ENCODE measurements at places on chromosomes 7 and 10. TPM values are rescaled to one million over a fixed set of nuclear protein-coding genes. Genes with fewer than 3 reads are reported as not detected.

The PRKCQ gene
- 67.8 TPM for total RNA-seq

DNA sequence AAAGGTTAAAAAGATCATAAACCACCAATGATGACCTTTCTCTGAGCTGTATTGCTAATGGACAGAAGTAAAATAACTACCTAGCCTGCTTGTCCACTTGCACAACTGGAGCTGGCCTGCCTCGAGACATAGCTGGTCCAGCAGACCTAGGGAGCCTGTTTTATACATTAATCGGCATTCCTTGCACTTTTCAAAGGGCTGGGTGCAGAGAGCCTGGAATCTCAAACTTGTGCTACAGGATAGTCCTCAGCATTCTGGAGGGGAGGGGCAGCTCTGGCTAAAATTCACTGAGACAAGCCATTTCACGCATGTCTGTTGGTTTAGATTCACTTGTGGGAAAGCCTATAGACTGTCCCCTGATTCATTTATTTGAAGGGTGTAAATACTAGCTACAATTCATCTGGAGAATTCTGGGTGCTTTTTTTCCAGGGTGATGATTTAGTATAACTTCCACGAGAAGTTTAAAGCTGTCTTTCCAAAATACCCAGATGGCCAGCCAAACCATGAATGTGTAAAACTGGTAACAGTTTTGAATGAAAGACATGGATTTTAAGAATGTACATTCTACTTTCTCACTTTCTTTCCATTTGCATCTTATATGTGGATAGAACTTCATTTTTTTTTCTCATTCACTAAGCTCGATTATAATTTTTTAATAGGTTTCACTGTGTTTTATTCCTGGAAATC, 389.4 kb downstream of the KCNMA1 start:
- no peak for DNase-seq

The MYOF gene
- 31.2 TPM for total RNA-seq

The GDF2 gene
- total RNA-seq, result not detected

GRCh38 chr7:140646931-140647647, 6.5 kb upstream of the DENND2A start:
- DNase-seq, result no peak

- no peak for DNase-seq
These were observed 3.6 kb upstream of the PRAP1 start for GRCh38 chr10:133343558-133343957.

DNA sequence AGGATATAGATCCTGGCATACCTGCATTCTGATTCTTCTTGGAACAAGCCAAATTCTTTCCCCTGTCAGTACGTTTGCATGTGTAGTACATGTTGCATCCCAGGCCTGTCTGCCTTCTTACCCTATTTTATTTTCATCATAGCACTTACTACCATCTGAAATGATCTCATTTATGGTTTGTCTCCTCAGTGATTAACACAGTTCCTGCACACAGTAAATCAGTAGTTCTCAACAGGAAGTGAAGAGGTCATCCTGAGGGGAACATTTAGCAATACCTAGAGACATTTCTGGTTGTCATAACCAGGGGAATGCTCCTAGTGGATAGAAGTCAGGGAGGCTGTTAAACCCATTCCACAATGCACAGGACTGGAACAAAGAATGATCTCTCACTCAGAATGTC, 38.2 kb upstream of the SLC26A4 start:
- no peak for DNase-seq

GRCh38 chr10:92175164-92175563, 115.7 kb downstream of the CPEB3 start:
- DNase-seq, result no peak

- DNase-seq, result no peak
These were observed 30.1 kb downstream of the C10orf90 start for GRCh38 chr10:126640401-126640800.

- DNase-seq, result no peak
These were observed 327.1 kb downstream of the BICC1 start for GRCh38 chr10:58839771-58840170.

DNA sequence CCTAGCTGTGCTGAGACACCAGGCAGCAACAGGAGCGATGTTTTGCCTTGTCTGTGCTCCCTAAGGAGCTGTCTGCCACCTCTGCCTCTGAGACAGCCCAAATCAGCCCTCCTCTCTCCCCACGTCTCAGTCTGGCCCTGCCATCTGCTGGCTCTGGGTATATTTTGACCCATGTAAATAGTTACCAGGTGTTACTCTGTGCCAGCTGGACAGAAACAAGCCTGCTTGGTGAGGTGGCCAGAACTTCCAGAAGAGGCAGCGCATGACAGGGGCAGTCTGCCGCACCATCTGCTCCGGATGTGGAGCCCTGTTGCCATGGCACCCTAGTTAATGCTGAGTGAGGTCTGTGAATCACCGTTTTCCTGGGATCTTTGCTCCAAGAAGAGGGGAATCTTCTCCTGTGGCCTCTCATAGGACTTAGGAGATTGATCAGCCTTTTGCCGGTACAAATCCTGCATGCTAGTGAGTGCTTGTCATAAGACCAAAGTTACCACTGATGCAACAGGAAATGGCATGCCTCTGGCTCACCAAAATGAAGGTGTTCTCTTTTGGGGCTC, 31.8 kb downstream of the GSTO2 start:
- no peak for DNase-seq

DNA sequence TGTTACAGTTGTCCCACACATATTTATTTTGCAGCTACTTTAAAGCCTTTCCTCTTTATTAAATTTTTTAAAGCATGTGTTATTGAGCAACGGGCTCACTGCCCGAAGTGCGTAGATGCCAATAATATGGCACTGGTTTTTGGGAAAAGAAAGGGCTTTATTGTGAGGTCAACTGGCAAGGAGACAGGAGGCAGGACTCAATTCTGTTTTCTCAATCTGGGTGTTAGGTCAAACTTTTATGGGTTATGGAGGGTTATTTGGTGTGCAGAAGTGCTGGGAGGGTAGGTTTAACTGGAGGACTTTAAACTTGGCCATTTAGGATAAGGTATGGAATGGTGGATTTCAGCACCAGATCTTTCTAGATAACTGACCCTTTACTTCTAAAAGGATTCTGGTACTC, 183.6 kb downstream of the LRRC4 start:
- no peak for DNase-seq

- DNase-seq, result no peak
These were observed 56.7 kb upstream of the SEMA3A start for GRCh38 chr7:84251277-84251781.

GRCh38 chr7:94418851-94419250, 24.2 kb downstream of the COL1A2 start:
- no peak for DNase-seq

- DNase-seq, result no peak
These were observed 37.4 kb upstream of the ITGB8 start for GRCh38 chr7:20293336-20293735.

DNA sequence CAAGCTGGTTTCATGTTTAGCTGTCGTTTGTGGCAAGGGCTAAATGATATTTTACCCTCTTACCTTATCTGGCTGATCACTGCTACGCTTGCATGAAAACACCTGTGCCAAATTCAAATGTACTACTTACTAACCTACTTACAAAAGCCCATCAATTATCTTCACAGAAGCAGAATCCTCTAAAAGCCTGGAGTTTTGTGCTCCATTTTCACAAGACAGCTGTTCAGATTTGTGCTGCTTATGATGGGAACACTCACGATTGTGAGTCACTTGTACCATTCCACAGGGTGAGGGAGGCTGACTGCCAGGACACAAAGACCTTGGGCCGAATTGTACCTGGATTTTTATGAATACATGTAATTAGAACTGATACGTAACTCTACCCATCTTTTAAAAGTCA, 245.0 kb upstream of the NPY start:
- no peak for DNase-seq

The PIP gene
- total RNA-seq, result not detected

DNA sequence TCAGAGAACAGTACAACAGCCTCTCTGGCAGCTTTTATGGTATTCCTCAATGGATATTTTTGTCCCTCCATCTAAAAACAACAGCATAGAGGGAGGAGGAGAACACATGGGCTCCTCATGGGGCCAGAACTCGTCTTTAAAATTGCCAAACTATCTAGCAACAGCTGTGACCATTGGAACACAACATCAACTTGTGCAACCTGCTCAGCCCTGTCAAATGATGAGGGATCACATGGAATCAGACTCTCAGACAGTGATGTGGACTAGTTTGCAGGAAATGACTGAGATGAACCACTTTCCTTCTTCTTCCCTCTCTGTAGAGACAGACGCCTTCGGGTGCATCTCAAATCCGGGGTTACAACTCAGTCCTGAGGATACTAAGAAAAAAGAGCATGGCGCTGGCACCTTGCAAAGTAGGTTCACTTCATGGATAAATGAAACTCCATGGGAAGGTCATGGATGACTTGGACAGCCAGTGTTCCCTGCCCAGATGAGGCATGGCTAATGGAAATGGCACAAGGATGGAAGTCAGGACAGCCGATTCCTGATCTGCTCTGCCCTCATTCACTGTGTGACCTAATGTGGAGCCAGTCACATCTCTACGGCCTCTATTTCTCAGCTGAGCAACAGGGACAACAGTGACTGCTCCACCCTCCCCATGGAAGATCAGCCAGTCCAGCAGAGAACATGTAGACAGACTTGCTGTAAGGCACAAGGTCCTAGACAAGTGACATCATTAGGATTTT, 24.6 kb upstream of the DGKI start:
- DNase-seq, result no peak

GRCh38 chr10:42988517-42989395, 88.1 kb upstream of the RET start:
- peak; percentile 17 for DNase-seq

The CFAP70 gene
- 0.61 TPM for total RNA-seq

DNA sequence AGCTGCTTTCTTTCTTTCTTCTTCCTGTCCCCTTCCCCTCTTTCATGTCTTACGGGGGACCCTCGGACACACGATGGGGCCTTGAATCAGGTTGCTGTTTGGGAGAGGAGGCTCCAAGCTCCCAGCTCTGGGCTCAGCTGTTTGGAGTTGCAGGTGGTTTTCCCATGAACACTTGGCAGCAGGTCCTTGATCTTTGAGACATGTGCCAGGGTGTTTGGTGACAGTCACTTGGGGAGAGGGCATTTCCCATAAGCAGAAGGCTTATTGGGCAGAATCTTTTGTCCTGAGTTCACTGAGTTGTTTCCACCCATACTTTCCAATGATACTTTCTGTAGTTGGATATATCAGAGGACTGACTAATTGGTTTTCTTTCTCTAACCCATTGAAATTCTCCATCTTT, 104.7 kb upstream of the SH2B2 start:
- DNase-seq, result no peak

DNA sequence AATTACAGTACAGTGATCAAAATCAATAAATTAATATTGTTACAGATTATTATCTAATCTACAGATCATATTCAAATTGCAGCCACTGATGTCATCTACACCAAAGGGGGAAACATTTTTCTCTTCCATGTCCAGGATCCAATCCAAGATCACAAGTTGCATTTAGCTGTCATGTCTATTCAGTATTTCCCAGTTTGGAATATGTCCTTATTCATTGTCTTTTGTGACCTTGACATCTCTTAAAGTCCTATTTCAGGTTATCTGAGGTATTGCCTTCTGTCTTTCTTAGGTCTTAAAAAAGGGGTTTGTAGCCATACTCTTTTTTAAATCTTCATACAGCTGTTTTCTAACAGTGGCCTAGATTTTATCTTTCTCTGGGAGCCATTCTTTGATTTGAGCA, 93.3 kb downstream of the MLLT10 start:
- no peak for DNase-seq

The RGS10 gene
- 149 TPM for total RNA-seq

GRCh38 chr10:32253821-32254220, 93.1 kb downstream of the EPC1 start:
- no peak for DNase-seq

DNA sequence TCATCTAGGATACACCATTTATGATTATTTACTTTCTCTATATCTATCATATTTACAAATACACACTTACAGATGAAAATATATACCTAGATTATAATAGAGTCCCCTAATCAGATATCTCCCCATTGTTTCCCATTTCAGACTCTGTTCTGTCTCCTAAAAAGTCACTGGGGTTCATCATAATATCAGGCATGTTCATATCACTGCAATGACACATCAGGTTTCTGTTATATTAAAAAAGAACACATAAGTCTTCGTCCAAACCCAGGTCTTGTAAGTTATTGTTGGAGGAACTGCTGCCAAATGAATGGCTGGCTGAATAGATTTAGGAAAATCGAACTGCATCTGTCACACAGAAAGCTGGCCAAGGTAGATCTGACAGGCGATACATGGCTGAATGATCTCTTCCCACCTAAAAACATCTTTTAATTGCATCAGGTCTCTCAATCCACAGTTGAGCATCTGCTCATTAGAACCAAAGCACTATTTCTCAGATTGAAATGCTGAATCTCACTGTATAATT, 178.7 kb downstream of the CACNA2D1 start:
- no peak for DNase-seq

- no peak for DNase-seq
These were observed 1.5 kb downstream of the PON1 start for GRCh38 chr7:95322854-95323253.

GRCh38 chr7:69182596-69183467, 415.4 kb upstream of the AUTS2 start:
- DNase-seq, result no peak

The LDB3 gene
- total RNA-seq, result not detected

- DNase-seq, result no peak
These were observed 8.3 kb downstream of the TMEM273 start for GRCh38 chr10:49179699-49180443.

- DNase-seq, result no peak
These were observed 9.3 kb downstream of the TCAF1 start for GRCh38 chr7:143892527-143893300.

GRCh38 chr10:87987206-87987605, 123.8 kb downstream of the PTEN start:
- DNase-seq, result no peak

- no peak for DNase-seq
These were observed 80.8 kb downstream of the SEC23IP start for GRCh38 chr10:119973281-119973680.

The CYCS gene
- 40.4 TPM for total RNA-seq

The FXYD4 gene
- total RNA-seq, result not detected

DNA sequence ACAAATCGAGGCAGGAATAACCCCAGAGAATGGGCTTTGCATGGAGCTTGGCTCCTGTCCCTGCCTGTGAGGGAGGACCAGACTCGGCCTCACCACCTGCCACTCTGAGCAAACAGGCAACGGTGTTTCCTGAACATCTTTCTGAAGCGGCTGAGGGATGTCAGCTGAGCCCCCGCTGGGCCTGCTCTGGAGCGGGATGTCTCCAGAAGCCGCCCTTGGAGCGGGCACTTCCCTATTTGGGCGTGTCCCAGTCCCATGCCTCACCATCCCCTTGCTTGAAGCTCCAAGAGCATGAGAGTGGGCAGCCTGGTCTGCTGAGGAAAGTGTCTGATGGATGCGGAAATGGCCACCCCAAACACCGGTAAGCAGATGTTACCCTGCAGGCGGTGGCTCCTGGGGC, 10.2 kb downstream of the ALKBH4 start:
- no peak for DNase-seq

The CACNA2D1 gene
- total RNA-seq, result not detected
